ENCODE measurements at places on chromosomes 3 and 15.

GRCh38 chr15:39966521-39966920 is 32.6 kb downstream of the EIF2AK4 start:
- DNase-seq = no peak

- no peak for DNase-seq
Measured at GRCh38 chr3:170699158-170700053, 113.5 kb upstream of the SLC7A14 start.

GRCh38 chr15:57592426-57592825 is 722 bp downstream of the MYZAP start:
- no peak for DNase-seq

GRCh38 chr15:74542166-74543042 is 1.4 kb downstream of the ARID3B start:
- DNase-seq = no peak

GRCh38 chr3:123124971-123125370 is 58.1 kb downstream of the PDIA5 start:
- no peak for DNase-seq

- DNase-seq = no peak
Measured at GRCh38 chr15:31346367-31347066, 19.9 kb downstream of the KLF13 start.

DNA sequence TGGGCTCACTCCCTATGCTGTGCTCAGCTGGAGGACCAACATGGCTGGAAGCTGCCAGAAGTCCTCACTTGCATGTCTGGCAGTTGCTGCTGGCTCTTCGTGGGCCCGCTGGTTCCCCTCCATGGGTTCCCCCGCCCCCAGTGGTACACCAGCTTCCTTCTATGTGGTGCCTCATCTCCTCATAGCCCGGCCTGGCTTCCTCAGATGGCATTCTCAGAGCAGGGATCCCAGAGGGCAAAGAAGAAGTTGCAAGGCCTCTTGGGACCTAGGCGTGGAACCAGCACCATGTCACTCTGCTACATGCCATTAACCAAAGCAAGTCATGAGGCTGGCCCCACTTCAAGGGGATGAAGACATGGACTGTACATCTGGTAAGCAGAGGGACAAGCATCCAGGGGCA is 2.9 kb upstream of the CFAP92 start:
- DNase-seq = no peak

GRCh38 chr3:70726961-70727360 is 414.5 kb upstream of the MDFIC2 start:
- no peak for DNase-seq

- no peak for DNase-seq
Measured at GRCh38 chr15:69299451-69299886, 757 bp downstream of the PAQR5 start.

- no peak for DNase-seq
Measured at GRCh38 chr3:125123451-125124305, 67.9 kb upstream of the HEG1 start.

- no peak for DNase-seq
Measured at GRCh38 chr3:47455806-47456452, 19.8 kb downstream of the SCAP start.

- DNase-seq = no peak
Measured at GRCh38 chr3:15812183-15812582, 14.4 kb upstream of the ANKRD28 start.

DNA sequence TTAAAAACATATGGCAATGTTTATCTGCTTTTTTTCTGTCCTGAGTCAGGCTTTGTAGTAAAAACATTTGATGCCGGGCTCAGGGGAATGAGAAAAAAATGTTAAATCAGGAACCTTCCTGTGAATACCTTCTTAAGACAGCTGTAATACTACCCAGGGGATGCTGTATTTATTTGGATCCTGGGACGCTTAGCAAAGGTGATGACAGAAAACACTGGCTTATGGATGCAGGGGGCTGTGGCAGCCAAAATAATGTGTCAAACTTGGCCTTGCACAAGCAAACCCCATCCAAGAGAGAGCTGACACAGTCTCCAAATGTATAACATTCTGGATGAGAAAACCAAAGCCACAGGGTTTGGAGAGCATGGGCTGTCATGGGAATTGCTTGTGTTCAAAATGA is 438.2 kb upstream of the PROK2 start:
- no peak for DNase-seq

- DNase-seq = no peak
Measured at GRCh38 chr3:64674591-64675076, 13.2 kb downstream of the ADAMTS9 start.

DNA sequence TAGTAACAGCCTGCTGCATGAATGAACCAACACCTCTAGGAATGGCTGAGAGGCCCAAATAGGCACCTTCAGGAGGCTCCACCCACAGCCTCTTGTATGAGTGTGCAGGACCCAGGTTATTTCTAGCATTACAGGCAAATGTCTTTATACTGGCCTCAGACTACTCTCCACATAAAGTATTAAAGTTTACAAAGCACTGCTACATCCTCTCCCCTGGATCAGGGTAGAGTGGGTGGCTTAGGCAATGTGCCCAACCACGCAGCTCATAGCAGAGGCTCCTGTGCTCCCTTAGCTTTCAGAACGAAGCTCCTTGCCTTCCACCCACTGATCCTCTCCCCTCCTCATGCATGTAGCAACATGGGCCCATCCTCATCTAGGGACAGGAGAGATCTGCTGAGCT is 16.3 kb downstream of the TMEM43 start:
- DNase-seq = no peak

DNA sequence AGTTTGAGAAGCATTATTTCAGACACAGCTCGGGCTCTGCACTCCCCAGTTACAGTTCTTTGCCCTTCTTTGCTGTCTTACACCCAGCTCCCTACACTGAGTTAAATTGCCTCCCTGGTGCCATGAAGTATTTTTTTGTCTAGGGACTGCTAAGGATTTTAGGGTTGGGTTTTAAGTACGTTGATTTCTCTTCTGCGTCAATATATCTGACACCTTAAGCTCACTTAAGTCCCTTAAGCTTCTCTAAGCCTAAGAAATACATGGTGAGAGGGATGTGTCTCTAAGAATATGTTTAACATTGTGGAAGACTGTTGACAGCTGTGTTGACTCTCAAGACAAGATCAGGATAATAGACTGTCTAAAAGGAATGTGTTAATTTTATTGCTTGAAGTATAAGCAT is 400.5 kb downstream of the PTPRG start:
- DNase-seq = no peak

DNA sequence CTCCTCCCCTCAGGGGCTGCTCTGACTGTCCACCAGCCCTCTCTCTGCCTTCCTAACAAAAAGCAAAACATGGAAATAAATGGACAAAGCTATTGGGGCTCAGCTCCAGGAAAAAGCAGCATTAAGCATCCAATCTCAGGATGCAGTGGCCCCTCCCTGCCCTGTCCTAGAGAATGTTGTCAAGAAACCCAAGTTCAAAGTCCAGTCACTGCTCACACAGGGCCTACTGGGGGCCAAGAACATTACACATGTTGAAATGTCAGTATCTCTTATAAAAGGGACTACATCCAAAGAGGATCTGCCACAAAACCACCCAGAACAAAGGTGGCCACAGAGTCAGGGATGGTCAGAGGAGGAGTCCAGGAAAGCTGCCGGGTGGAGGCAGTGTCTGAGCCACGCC is 7.6 kb upstream of the GRIP2 start:
- no peak for DNase-seq

GRCh38 chr15:72722071-72722696 is 36.2 kb downstream of the BBS4 start:
- peak; percentile 51 for DNase-seq

GRCh38 chr15:44798826-44799225 is 62.5 kb downstream of the TRIM69 start:
- DNase-seq = no peak

GRCh38 chr15:38190501-38190900 is 62.1 kb upstream of the SPRED1 start:
- no peak for DNase-seq

GRCh38 chr3:183339461-183340086 is 86.5 kb downstream of the B3GNT5 start:
- no peak for DNase-seq

DNA sequence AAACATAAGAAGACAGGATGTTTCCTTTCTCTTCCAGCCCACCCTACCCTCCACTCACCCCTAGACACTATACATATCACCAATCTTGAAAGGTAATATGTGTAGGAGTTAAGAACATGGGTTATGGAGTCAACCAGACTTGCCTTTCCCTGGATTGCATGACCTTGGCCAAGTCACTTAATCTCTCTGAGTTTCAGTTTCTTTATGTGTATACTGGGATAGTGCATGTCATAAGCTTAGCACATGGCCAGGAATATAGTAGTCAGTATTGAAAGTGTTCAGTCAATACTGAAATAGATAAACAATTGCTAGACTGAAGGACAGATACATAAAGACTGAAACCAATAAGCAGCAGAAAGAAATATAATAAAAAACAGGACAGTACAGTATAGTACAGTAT is 283.2 kb upstream of the STT3B start:
- no peak for DNase-seq

GRCh38 chr3:111998636-111999483 is at the start of gene TAGLN3:
TAGLN3 (plus strand) TSS chr3:111998922; CDS start chr3:111999423, 501 bp downstream.
- peak; percentile 95 for DNase-seq

- no peak for DNase-seq
Measured at GRCh38 chr15:90037961-90038631, 37.0 kb downstream of the ZNF710 start.

- DNase-seq = no peak
Measured at GRCh38 chr15:38874464-38874863, 309.9 kb upstream of the RASGRP1 start.

DNA sequence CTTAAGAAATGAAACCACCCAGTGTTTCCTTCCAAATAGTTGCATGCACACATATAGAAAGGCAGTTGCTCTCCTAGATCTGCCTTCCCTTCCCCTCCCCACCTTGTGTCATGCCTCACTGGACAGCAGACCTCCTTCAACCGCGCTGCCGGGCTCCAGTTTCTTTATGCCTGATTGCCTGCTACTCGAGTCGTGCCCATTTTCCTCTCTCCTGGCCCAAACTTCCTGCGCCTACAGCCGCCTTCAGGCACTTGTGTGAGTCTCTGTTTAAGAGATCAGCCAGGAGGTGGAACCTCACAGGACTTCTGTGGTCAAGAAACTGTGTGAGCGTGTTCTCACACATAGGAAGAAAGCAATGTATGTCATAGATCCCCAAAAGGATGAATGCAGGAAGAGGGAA is 8.8 kb upstream of the FAM107A start:
- no peak for DNase-seq

Measured in neuronal stem cell (in vitro differentiated cells).